ENCODE measurements at places on chromosomes 3 and 15. TPM values are rescaled to one million over a fixed set of nuclear protein-coding genes. Genes with fewer than 3 reads are reported as not detected.

GRCh38 chr15:85710340-85710842 lies 84.3 kb downstream of the KLHL25 start:
- no peak for DNase-seq

GRCh38 chr15:39108021-39108420 lies 472.9 kb upstream of the THBS1 start:
- DNase-seq = no peak

DNA sequence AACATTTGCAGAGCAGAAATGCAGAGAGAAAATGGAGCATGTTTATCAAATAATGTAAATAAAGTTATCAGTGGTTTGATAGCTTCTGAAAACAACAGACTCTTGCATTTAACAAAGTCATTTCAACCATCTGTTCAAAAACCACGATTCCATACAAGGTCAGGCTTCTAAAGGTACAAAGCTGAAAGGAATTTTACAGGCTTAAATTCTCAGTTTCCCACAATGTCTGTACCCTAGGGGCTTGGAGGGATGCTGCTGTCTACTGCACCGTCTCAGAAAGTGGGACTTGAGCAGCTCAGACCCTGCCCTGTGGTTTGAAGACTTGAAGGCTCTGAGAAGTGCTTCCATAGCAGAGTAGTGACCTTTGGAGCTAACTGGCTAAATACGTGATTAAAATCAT lies 30.4 kb upstream of the TM4SF1 start:
- DNase-seq = no peak

DNA sequence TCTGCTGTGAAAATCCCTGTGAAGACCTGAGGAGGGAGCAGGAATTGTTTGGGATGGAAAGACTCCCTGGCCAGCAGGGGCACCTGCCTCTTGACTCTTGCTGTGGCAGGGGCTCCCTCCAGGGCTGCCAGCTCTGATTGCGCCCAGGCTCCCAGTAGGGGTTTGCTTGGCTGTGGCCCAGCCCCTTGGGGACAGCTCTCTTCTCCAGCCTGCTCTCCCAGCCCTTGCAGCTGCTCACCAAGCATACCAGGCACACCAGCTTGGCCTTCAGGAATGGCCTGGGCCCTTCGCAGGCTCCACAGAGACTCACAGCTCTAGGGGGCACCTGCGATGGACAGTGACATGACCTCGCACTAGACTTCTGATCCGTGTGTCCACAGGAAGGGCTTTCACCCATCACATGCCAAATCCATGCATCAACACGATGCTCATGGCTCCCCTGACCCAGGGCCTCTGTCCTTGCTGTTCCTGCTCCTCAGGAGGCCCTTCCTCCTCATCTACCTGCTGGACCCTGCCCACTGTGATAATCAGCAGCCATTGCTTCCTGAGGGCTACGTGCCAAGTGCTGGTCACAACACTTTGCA lies 61.8 kb downstream of the SCN5A start:
- no peak for DNase-seq

DNA sequence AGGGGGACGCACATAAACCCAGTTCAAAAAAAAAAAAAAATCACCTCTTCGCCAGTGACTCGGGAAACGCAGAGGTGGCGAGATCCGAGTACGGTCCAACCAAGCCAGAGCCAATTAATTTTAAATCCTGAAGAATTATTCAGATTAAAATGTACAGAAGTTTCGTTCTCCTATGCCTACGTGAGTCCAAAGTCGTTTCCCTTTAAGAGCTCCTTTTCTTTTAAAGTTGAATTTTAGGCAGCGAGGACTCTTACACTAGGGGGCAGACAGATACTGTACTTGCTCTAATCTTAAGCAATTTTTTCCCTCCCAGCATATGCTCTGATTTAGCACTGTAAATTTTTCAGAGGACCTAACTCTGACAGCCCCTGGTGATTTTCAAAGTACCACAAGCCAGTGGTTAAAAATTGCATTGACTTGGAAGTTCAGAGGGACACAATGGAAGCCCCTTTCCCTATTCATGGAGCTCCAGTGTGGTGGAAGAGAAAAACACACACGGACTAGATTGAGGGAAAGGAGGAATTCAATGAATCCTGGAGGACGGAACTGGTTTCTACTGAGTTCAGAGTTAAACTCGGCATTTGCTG lies 3.3 kb upstream of the NR2F2 start:
- no peak for DNase-seq

DNA sequence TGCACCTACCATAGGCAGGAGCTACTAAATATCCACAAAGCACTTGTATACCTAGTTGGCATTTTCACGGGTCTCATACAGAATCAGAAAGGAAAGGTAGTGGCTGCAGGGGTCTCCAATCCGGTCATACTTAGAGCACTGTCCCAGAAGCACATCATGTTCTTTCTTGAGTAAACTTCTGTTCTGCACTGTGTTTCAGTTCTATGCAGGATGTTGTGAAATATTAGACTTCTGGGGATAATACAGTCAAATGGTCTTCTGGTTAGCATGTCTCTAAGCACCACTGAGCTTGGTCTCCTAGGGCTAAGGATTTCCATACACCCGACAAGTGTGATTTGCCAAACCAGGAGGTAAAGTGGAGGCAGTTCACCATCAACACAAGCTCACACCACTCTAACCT lies 27.9 kb downstream of the MINDY4B start:
- no peak for DNase-seq

GRCh38 chr15:101062471-101063171 lies 143.5 kb downstream of the LRRK1 start:
- DNase-seq = no peak

- no peak for DNase-seq
These were observed 14.2 kb downstream of the ZNF710 start for GRCh38 chr15:90015294-90015693.

GRCh38 chr15:83289160-83289559 lies 4.7 kb upstream of the BNC1 start:
- no peak for DNase-seq

ACTC1 gene
- total RNA-seq = not detected

IL20RB gene
- total RNA-seq = 8.5 TPM

LYZL4 gene
- not detected for total RNA-seq

SEC61A1 gene
- 394 TPM for total RNA-seq
